ENCODE measurements at places on chromosomes 1 and 21.

- no peak for DNase-seq
These were observed 6.2 kb upstream of the ERICH3 start for GRCh38 chr1:74679811-74680210.

DNA sequence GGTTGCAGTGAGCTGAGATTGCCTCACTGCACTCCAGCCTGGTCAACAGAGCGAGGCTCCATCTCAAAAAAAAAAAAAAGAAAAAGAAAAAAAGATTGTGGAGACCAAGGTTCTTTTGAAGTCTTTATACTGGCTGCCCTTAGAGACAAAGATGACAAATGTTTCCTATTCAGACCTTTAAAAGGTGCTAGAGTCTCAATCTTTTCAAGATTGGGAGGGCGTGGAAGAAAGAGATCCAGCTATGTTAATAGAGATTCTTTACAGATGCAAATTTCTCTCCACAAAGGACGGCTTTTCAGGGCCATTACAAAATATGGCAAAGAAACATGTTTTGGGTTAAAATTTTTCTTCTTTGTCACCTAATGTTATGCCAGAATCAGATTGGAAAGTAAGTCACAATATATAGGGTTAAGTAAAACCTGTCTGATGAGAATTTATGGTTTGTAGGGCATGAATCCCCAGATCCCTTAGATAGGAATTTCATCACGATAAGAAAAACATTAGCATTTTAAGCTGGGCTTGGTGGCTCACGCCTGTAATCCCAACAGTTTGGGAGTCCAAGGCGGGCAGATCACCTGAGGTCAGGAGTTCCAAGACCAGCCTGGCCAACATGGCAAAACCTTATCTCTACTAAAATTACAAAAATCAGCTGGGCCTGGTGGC, 13.0 kb upstream of the MORC3 start:
- DNase-seq = no peak

DNA sequence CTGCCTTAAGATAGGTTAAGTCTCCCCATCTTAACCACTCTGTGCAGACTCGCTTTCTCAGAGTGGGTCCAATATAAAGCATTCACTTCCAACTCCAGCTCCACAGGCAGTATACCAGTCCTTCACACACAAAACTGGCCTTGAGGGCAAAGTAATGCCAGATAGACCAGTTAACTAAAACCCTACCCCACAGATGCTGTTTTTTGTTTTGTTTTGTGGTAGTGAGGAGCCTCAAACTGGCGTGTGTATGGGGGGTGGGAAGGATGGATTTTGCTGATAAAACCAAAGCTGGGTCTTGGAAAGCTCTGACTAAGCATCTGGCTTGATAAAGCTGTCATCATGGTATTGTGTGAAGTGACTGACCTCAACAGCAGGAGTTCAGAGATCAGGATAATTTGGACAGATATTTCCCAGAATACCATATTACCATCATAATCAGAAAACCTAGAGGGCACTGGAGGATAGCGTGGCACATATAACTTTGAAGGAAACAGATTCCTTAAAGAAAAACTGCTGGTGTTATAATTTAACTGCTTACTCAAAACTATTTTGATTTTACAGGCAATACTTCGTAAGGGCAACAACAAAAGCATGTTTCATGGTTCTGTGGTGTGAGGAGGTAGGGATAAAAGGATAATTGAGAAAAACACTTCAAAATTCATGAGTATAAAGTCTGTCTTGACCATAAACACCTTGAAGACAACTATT, 29.6 kb upstream of the CPLANE2 start:
- no peak for DNase-seq

DNA sequence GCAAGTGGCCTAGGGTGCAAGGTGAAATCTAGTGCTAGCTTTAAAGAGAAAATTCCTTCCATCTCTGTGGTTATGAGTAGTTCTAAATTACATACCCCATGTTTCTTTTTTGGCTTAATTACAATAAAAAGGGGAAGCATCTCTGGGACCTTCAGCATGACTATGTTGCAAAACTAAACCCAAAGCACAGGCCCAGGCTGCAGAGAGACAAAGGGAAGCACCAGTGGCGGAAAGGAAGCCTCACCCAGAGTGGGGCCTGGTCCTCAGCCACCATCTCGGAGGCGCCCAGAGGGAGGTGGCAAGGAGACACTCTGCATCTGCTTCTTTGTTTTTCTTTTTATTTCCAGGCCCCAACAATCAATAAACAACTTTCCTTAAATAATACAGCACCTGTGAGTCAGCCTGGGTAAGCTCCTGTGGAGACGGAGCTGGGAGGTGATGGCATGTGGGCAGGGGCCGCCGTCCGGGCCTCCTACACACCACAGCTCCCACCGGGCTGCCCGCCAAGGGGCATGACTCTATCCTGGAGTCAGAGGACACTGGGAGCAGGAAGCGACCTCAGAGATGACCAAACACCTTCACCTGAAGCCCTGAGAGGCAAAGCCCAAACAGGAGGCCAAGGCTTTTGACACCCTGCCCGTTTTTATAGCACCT, 21.7 kb downstream of the ITPKB start:
- no peak for DNase-seq

- DNase-seq = no peak
These were observed 5.8 kb upstream of the IKBKE start for GRCh38 chr1:206464456-206464964.

GRCh38 chr1:40703316-40703715, 11.8 kb downstream of the NFYC start:
- no peak for DNase-seq

- no peak for DNase-seq
These were observed 553 bp upstream of the STMN1 start for GRCh38 chr1:25906644-25907300.

DNA sequence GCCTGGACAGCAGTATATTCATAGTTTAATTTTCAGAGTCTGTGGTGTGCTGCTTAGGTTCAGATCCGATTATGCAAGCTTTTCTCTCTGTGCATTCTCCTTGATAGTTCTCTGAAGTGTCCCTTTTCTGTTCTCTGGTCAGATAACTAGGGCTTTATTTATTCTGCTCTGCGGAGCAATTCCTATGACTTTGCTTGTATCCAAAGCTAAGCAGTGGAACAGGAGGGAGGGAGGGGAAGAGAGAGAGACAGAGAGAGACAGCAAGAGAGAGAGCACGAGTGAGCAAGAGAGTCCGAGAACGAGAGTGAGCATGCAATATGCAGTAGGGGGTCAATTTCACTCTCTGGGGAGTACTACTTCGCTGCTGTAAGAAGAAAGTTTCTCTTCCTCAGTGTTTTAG, 113.3 kb downstream of the XPR1 start:
- no peak for DNase-seq
